ENCODE measurements at places on chromosomes 12 and 14.

GRCh38 chr12:111505601-111506036 lies 93.5 kb downstream of the ATXN2 start:
- DNase-seq: no peak

GRCh38 chr14:98931911-98932310 lies 340.1 kb downstream of the BCL11B start:
- DNase-seq: no peak

DNA sequence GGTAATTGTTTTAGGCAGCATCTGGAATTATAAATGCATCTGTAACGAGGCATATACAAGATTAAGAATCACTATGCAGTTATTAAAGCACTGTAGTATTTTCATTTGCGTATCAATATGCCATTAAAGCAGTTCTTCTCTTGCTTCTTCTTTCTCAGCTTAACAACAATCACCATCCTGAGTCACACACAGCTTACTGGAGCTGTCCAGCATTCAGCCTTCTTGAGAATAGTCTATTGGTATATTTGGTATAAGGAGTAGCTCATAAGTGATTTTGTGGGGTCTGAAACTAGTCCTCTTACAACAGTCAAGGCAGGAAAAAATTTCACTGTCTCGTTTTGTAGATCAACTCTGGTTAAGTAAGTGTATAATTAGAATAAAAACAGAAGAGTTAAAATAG lies 523.0 kb upstream of the FOXG1 start:
- DNase-seq: no peak

DNA sequence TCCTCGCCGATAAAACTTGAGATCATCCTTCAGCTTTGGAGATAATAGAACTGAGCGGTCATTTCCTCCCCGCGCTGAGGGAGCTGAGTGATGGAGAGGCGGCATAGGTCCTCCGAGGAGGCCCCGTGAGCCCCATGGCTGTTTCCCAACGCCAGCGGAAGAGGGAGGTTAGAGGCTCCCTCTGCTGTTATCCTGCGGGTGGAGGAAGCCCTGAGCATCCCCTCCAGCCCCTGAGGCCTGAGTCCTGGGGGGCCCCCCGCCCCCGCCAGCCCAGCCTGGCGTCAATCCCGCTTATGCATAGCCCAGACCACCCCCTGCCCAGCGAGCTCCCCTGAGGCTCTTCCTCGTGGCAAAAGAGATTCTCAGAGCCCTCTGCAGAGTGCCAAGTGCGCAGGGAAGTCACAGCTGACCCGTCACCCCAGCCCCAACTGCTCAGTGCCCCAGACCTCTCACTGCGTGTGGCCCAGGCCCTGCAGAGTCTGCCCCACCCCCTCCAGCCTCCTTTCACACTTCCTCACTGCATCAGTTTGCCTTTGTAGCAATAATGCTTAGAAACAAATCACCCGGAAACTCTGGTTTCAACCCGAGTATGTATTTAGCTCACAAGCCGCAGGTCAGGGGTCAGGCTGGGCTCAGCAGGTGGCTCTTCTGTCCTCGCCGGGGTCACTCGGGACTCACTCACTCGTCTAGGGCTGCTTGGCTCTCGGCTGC lies 44.7 kb upstream of the GALNT9 start:
- peak; percentile 26 for DNase-seq

DNA sequence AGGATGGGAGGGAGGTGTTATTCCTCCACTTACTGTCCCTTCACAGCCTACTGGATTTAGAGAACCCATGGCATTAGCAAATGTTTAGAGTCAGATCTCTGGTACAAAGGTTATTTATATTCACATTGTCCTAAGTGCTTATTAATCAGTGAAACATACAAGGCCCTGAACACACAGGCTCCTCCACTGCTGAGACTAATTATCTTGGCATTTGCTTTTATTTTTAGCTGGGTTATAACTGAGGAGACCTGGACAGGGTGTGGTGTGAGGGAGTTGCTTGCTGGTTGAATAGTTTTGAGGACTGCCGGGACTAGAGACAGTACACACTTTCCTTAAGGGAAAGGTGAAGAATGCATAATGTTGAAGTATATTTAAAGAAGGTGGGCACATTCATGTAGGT lies 77.5 kb downstream of the FIGNL2 start:
- DNase-seq: no peak

DNA sequence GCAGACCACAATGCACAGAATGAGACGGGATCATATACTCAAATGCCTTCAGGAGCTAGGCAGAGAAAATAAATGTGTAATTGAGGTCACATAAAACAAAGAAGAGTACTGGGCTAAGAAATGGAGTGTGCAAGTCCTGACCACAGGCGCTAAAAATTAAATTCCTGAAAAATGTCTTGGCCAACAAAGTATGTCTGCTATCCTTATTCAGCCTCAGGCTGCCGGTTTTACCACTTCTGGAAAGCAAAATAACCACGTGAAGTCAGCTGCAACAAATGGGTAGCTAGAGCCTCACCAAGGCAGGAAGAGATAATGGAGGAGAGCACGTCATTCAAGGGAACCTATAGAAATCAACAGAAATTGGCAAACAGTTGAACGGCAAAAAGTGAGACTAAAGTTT lies 3.1 kb downstream of the PYGL start:
- DNase-seq: peak; percentile 44

DNA sequence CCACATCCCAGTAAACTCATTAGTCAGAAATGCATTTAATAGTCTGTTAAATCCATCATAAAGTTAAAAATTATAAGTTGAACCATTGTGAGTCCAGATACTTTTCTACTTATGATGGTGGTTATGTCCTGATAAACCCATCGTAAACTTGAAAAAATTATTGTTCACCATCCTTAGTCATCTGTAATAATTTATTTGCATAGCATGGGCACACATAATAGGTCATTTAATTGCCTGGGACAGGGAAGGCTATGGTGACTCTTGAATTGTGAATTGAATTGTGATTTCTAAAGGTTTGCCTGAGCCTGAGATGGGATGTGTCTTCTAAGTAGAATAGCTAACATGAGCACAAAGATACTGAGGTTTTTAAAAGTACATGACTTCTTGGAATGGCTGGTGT lies 21.5 kb downstream of the ZDHHC17 start:
- DNase-seq: no peak

GRCh38 chr12:44405297-44405696 lies 470.8 kb downstream of the NELL2 start:
- DNase-seq: no peak

DNA sequence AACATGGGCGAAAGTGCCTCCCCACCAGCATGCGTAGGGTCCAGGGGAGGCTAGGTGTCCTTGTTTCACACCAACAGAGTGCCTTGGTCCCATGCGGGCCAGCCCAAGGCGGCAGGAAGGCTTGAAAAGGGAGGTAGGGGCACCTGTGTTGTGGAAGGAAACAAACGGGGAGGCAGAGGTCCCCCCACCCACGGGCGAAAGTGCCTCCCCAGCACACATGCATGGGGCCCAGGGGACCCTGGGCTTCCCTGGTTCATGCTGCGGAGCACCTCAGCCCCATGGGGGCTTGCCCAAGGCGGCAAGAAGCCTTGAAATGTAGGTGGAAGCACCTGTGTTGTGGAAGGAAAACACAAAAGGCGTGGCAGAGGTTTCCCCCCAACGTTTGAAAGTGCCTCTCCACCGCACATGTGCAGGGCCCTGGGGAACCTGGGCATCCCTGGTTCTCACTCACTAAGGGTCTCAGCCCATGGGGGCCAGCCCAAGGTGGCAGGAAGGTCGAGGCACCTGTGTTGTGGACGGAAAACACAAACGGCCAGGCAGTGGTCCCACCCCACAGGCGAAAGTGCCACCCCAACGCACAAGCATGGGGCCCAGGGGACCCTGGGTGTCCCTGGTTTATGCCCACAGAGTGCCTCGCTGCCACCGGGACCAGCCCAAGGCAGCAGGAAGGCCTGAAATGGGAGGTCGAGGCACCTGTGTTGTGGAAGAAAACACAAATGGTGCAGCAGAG lies 374.7 kb downstream of the ALG10 start:
- no peak for DNase-seq

GRCh38 chr14:22547313-22547947 lies 41.6 kb downstream of the DAD1 start:
- peak; percentile 72 for DNase-seq

- no peak for DNase-seq
These were observed 79.0 kb downstream of the WSCD2 start for GRCh38 chr12:108207791-108208730.

DNA sequence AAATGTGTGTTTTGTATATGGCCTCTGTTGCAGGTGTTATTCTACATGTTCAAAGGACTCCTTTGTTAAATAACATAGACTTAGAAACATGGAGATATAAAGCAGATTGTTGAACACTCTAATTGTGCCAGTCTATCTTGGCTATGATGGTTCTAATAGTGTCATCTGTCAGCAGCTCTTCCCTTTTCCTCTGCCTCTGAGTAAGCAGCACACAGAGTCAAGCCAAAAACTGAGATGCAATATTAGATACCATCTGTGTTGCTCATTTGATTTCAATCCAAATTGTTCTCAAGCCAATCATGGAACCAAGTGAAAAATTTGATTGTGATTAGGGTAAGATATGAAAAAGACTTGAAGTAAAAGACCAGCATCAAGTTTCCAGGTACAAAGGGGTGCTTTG lies 871.1 kb upstream of the MGAT4C start:
- no peak for DNase-seq

DNA sequence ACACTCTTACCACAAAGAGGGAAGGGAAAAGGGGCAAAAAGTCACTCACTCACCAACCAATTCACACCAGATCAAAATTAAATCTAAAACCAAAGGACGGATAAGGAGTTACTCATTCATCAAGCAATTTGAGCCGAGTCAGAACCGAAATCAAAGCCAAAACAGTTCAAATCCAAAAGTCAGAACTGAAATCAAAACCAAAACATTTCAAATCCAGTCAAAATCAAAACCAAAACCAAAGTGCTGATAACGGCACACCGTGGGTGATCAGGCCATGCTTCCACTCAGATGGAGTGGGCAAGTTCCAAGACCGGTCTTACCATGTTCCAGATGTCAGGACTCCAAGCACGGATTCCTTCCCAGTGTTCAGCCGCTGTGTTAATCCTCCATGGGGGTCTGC lies 139.5 kb downstream of the SLC38A6 start:
- no peak for DNase-seq

DNA sequence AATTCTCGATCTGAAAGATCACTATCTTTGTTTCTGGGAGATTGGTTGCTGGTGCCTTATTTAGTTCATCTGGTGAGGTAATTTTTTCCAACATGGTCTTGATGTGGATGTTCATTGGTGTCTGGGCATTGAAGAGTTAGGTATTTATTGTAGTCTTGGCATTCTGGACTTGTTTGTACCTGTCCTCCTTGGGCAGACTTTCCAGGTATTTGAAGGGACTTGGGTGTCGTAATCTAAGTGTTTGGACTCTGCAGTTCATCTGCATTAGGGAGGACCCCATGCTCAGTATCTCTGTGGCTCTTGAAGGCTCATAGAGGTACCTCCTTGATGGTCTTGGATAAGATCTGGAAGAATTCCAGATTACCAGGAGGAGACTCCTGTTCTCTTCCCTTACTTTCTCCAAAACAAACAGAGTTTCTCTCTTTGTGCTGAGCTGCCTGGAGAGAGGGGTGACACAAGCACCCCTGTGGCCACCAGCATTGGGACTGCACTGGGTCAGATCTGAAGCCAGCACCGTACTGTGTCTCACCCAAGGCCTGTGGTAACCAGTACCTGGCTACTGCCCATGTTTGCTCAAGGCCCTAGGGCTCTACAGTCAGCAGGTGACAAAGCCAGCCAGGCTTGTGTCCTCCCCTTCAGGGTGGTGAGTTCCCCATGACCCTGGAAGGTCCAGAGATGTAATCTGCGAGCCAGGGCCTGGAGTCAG lies 5.3 kb downstream of the A2ML1 start:
- no peak for DNase-seq

DNA sequence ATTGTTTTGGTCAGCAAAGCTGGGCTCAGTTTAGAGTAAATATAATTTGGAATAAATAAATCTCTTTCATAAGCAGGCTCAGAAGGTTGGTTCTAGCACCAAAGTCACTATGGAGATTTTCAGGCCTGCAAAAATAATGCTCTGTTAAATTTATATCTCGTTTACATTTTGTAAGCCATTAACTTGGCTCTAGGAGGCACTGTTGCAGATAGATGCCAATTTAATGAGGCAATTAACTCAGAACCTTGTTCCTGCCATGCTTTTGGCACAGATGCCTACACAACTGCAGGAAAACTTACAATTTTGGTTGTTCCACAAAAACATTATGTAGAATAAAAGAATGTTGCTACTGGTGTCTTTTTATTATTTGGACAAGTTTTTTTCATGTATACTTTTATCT lies 428.1 kb downstream of the FLRT2 start:
- no peak for DNase-seq

DNA sequence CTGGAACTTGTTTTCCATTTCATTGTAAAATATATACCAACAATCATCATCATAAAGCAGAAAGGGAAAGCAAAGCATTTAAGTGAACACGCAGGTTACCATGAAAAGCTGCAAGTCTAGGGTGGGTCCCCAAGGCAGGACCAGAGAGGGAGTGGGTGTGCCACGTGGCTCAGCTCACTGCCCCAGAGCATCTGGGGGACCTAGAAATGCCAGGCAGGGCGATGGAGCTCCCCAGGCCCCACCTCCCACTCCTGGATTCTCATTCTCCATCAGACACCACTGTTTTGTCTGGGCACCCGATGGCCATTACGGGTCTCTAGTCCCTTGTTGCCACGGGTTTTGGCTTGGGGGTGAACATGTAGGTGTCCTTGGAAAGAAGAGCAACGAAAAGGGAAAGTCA lies 34.7 kb downstream of the BCL11B start:
- no peak for DNase-seq

DNA sequence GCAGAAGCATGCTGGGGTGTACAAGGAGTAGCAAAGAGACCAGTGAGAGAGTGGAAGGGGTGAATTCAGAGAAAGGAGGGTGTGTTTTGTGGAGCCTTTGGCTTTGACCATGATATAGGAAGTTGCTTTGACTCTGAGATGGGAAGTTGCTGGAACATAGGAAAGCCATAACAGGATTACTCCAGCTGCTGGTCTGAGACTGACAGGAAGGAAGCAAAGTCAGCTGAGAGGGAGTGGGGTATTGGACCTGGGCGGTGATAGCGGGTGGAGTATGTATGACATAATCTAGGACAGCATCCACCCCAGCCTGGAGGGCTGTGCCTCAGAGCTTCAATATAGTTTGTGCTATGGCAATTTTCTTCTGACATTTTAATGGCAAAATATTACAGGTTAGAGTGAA lies 324.4 kb downstream of the PDZRN4 start:
- DNase-seq: no peak

- DNase-seq: no peak
These were observed 27.3 kb upstream of the EMP1 start for GRCh38 chr12:13169272-13169671.

GRCh38 chr14:66842911-66843512 lies 335.1 kb downstream of the GPHN start:
- DNase-seq: no peak

DNA sequence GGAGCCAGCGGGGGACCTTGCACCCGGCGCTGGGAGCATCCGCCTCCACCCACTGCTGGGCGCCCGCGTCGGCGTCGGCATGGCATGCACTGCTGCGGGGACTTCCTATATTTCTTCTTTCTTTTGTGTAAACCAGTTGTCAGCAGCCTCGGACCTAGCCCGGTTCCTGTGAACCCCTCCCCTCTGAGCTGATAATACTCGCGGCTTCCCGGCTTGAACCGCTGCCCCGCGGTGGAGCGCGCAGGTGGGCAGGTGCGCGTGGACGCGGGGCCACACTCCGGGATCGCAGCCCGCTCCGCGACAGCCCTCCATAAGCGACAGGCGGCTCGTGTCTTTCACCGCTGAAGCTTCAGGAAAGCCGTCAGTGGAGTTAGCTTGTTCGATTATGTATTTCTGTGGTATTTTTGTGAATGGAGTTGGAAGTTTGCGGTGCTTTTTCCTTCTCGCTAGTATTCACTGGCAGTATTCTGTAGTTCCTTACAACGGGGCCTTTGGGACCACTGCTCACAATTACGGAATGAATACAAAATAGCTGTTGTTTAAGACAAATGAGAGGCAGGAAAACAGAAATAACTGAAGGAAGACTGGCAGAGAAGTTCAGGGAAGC lies 870 bp downstream of the BMAL2 start:
- DNase-seq: peak; percentile 52

All from Daoy (cell line).